Mesothelial cell of epicardium (in vitro differentiated cells): ENCODE measurements at places on chromosomes 13 and 19.

GRCh38 chr13:41312176-41312500 is 1.1 kb downstream of the NAA16 start:
- H3K36me3 ChIP-seq, result peaks cover under 1% of the 10 kb centered on the region
- peak overlapping the region; percentile 94 for H3K27ac ChIP-seq
- H3K27me3 ChIP-seq, result no peaks in the 10 kb centered on the region
- DNase-seq, result peak; percentile 55

DNA sequence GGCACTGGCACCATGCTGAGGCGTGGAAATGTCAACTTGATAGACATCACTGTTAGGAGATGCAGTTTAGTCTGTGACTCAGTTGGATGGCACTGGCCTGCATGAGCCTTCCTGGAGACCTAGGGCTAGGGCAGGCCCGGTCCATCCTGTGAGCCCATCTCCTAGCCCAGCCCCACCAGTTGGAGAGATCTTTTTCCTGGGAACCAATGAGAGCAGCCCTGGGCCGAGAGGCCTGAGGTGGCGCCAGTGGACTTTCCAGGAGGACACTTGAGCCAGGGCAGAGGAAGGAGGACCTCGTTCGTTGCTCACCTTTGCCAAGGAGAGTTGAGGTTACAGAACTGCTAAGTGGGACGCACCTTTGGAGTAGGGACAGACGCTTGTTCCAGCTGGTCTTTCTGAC is 100.5 kb upstream of the TEX29 start:
- no peak for DNase-seq
- H3K27me3 ChIP-seq, result no peaks in the 10 kb centered on the region
- H3K27ac ChIP-seq, result no peak overlapping the region
- H3K36me3 ChIP-seq, result peaks cover 9% of the 10 kb centered on the region
- H3K4me1 ChIP-seq, result peaks cover 13% of the 10 kb centered on the region
- no peak overlapping the region for H3K4me3 ChIP-seq

DNA sequence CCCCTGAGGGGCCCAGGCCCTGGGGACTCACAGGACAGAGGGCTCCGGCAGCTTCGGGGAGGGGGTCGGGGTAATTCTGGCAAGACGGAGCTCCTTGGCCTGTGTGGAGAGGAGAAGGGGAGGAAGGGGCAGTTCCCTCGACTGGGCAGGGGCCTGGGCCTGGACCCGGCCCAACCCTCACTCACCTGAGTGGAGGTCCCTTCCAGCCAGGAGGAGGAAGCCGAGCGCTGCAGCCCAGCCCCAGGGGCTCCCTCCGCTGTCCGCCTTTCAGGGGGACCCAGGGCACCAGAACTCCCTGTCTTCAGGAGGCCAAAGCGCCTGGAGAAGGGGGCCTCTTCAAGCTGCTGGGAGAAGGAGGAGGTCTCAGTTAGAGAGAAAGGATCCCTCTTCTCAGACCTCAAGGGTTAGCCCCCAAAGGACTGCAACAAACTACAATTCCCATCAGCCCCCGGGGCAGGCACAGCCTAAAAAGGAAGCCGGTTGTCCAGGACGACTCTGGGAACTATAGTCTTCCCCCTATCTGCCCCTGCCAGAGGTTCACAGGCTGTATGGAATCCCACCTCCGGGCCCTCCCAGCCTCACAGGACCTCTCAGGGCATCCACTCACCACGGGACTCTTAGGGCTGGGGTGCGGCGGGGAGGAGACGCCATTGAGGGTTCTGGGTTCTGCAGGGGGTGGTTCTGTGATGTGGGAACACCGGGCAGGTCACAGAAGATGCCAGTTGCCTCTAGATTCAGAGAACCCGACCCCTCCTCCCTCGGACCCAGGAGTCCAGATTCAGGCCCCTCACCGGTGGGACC is 19.8 kb downstream of the EPS8L1 start:
- H3K27ac ChIP-seq, result no peak overlapping the region
- H3K4me1 ChIP-seq, result no peaks in the 10 kb centered on the region
- H3K4me3 ChIP-seq, result no peak overlapping the region
- no peak for DNase-seq
- peaks cover 7% of the 10 kb centered on the region for H3K36me3 ChIP-seq

- no peaks in the 10 kb centered on the region for H3K36me3 ChIP-seq
- no peak overlapping the region for H3K27ac ChIP-seq
- H3K4me3 ChIP-seq, result no peak overlapping the region
- no peak for DNase-seq
- H3K4me1 ChIP-seq, result no peaks in the 10 kb centered on the region
- H3K27me3 ChIP-seq, result peaks cover 62% of the 10 kb centered on the region
Measured at GRCh38 chr13:111511805-111512504, 191.5 kb downstream of the TEX29 start.

- peaks cover 5% of the 10 kb centered on the region for H3K4me1 ChIP-seq
- DNase-seq, result no peak
- no peak overlapping the region for H3K4me3 ChIP-seq
- H3K27ac ChIP-seq, result no peak overlapping the region
Measured at GRCh38 chr13:53142306-53142705, 113.7 kb downstream of the OLFM4 start.

DNA sequence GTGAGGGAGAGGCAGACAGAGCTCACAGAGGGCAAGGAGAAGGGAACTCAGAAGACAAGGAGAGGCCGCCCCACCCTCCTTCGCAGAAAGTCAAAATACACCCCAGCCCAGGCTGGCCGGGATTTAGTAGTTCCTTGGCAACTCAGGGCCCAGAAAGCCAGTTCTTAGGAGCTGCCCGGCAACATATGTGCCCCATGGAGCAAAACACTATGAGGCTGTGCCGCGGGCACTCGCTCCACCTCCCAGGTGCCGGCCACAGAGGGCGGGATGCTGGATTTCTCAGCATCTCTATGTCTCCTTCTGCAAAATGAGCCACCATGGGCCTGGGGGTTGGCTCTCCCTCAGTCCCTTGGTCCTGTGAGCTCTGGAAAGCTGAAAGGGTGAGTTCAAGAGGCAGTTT is 93.8 kb upstream of the CACNA1A start:
- no peak overlapping the region for H3K27ac ChIP-seq
- peaks cover 2% of the 10 kb centered on the region for H3K4me1 ChIP-seq
- DNase-seq, result no peak
- H3K4me3 ChIP-seq, result no peak overlapping the region
- no peaks in the 10 kb centered on the region for H3K36me3 ChIP-seq

DNA sequence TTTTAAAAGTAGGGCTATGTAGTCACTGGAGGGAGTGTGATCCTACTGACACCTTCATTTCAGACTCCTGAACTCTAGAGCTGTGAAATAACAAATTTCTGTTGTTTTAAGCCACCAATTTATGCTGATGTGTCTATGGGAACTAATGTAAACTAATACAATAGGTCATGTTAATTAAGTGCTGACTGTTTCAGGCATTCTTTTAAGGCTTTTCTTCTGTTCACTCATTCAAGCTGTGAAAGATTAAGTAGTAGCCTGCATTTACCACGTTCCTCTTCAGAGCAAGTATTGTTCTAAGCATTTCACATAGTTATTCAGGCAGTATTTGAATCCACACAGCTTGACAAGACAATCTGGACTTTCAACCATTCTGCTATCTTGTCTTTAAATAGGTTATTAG is 1135.0 kb downstream of the SLITRK1 start:
- no peak for DNase-seq
- no peak overlapping the region for H3K4me3 ChIP-seq
- H3K27ac ChIP-seq, result no peak overlapping the region
- H3K36me3 ChIP-seq, result no peaks in the 10 kb centered on the region
- no peaks in the 10 kb centered on the region for H3K27me3 ChIP-seq

- H3K27me3 ChIP-seq, result no peaks in the 10 kb centered on the region
- peaks cover 60% of the 10 kb centered on the region for H3K4me1 ChIP-seq
- no peaks in the 10 kb centered on the region for H3K36me3 ChIP-seq
- no peak for DNase-seq
Measured at GRCh38 chr13:22789916-22790315, 390.9 kb upstream of the SGCG start.

GRCh38 chr13:98626298-98626935 is 49.5 kb upstream of the STK24 start:
- H3K4me1 ChIP-seq, result peaks cover 13% of the 10 kb centered on the region
- no peaks in the 10 kb centered on the region for H3K27me3 ChIP-seq
- no peaks in the 10 kb centered on the region for H3K36me3 ChIP-seq
- H3K27ac ChIP-seq, result no peak overlapping the region
- no peak for DNase-seq

GRCh38 chr19:3392480-3392879 is 26.1 kb downstream of the NFIC start:
- no peak overlapping the region for H3K27ac ChIP-seq
- no peaks in the 10 kb centered on the region for H3K4me1 ChIP-seq
- H3K36me3 ChIP-seq, result peaks cover 2% of the 10 kb centered on the region
- no peak overlapping the region for H3K4me3 ChIP-seq
